ENCODE measurements at places on chromosomes 4 and X.
A peak's percentile ranks its signal among the peaks of the same experiment; 100 is the strongest.

DNA sequence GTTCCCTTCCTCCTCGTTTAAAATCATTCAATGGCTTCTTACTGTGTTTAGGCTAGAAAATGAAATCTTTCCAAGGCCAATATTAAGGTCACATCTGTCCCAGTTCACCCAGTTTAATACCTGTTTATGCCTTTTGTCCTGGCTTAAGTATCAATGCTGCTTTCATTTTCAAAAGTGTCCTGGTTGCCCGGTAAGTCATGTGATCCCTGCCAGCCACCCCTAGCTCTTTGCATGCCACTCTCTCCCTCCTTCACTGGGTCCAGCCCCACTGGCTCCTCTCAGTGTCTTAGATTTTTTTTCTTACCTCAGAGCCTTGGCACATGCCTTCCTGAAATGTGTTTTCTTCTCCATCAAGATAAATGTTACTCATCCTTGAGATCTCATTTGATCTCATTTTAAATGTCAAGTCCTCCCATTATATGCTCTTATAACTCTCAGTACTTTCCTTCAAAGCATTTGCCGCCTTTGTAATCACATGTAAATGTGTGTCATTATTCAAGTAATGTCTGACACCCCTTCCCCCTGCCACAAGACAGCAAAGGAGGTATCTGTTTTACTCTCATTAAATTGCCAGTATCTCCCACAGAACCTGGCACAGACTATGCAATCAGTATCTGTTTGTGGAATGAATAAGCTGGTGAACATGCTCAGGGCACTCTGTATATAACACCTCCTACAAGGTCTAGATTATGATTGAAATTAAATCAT, 472.5 kb upstream of the RPS6KA3 start:
- no peak for DNase-seq

- peak; percentile 67 for DNase-seq
Measured at GRCh38 chr4:40749717-40750460, at the start of gene NSUN7. TSS of gene NSUN7 (plus strand) at chr4:40749955. CDS start at chr4:40750694, 739 bp downstream.

- no peak for DNase-seq
Measured at GRCh38 chr4:185735866-185736400, 76.1 kb downstream of the SORBS2 start.

- DNase-seq: no peak
Measured at GRCh38 chrX:6941041-6941440, 206.5 kb upstream of the STS start.

DNA sequence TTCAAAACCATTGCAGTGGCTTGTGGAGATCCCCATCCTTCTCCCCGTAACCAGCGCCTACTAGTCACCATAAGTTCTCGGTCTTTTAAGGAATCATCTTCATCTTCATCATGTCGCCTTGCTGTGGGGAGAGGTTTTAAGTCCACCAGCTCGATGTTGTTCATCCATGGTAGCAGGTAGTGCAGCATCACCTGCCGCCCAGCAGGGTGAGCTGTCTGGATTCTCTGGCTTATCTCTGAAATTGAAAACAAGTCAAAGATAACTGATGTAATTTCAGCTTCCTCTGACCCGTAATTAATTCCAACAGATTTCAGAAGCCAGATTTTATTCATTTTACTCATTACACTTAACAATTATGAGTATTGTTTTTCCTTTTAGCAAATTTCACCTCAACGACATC, 67.4 kb downstream of the ZAR1 start:
- DNase-seq: no peak

DNA sequence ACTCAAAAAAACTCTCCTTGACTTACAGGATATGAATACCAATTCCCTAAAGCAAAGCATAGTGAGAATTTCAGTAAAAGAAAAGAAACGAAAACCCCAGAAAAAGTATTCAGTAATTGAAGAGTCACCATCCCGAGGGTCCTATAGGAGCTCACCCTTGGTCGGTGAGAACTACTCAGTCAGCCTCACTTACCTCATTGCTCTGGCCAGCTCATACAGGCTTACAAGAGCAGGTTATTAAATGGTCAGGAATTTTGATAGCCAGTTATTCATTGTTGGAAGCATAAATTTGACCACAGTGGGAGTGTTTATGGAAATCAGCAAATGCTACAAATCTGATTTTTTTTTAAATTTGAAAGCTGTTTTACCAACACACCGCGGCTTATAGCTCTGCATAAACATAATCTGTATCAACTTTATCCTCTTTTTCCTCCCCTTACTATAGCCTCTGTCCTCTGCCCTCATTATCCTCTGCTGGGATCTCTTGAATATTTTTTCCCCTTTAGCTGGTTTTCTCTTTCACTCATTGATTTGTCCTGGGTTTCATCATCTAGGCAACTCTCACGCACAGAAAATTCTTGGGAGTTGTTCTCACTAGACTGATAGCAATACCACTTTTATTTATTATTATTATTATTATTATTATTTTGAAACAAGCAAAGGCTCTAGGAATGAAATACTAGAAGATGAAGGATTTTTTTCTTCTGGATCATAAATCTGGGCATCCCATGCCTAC, 11.0 kb upstream of the CXCL2 start:
- no peak for DNase-seq
